Osteoblast (primary cell): ENCODE measurements at places on chromosomes 12 and 14.

- no peak for DNase-seq
These were observed 1541.7 kb upstream of the FLRT2 start for GRCh38 chr14:83988275-83988674.

GRCh38 chr12:12901158-12901791 is 9.9 kb downstream of the GPRC5A start:
- DNase-seq: peak; percentile 86

DNA sequence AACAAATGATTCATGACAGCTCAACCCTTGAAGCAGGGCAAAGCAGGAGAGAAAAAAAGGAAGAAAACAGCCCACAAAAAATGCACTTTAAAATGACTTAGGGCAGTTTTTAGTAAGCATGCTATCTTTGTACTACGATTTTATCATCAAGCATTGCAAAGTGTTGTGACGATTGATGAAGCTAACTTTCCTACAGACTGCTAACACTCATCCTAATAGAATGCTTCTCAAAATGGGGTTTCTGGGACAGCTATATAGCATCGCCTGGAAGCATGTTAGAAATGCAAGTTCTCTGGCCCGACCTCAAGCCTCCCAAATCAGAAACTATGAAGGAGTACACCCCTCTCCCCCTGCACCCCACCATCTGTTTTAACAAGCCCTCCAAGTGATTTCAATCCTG is 256.4 kb downstream of the SSPN start:
- no peak for DNase-seq

- no peak for DNase-seq
These were observed 142.5 kb downstream of the MSRB3 start for GRCh38 chr12:65420941-65421340.

DNA sequence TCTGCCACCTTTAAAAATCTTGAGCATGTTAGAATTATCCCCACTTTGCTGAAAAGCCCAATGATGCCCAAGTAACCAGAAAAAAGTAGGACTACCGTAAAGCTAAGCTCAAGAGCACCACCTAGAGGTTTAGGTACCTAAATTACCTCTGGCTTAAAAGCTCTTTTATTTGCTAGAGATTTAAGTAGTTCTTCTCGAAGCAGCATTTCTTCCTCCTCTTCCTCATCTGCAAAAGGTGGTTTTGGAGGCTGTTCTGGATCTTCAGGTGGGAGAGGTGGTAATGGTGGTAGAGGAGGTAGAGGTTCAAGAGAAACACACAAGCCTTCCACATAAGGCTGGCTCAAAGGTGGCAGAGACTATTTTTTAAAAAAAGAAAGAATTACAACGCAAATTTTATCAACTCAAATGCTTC is 26.9 kb downstream of the ZFC3H1 start:
- peak; percentile 56 for DNase-seq

GRCh38 chr12:77608271-77608824 is 222.3 kb upstream of the NAV3 start:
- DNase-seq: no peak

DNA sequence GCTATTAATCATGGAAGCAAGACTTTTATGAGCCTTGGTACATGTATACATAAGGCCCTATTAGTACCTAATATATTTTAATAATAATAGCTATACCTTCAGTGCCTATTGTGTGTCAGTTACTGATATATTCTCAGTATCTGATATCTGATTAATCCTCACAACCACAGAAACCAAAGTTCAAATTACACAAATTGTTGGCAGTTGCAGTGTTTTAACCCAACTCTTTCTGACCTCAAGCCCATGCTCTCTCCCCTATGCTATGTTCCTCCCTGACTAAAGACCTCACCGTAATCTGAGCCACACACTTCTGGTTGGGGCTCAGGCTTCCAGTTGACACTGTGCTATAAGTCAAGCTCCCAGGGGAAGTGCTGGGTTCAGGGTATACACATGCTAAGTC is 214.4 kb downstream of the SPTSSA start:
- no peak for DNase-seq

DNA sequence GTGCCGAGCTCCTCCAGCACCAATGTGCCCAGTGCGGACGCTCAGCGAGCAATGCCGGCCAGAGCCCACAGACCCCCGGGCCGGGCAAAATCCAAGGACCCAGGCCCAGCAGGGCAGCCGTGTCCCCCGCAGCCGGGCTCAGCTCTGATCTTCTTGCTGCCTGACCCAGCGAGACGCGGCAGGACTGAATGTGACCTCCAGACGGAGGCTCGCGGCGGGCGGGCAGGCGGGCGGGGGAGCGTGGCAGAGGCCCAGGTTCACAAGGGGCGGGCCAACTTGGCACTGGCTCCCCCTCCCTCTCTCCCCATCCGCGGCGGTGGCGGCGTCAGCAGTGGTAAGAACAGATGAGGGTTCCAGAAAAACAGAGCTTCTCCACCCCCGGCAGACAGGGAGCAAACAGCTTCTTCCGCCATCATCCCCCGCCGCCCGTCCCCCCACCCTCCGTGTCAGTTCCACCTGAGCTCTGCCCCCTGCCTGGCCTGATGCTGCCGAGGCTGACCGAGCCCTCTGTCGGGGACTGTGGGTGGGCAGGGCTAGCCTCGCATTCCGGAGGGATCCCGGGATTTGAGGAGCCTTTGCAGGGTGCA is 94.3 kb downstream of the RFLNA start:
- DNase-seq: peak; percentile 98

- no peak for DNase-seq
These were observed 108.2 kb downstream of the SYNE2 start for GRCh38 chr14:63960926-63961567.

GRCh38 chr12:113827539-113828114 is 138.5 kb downstream of the RBM19 start:
- DNase-seq: no peak

DNA sequence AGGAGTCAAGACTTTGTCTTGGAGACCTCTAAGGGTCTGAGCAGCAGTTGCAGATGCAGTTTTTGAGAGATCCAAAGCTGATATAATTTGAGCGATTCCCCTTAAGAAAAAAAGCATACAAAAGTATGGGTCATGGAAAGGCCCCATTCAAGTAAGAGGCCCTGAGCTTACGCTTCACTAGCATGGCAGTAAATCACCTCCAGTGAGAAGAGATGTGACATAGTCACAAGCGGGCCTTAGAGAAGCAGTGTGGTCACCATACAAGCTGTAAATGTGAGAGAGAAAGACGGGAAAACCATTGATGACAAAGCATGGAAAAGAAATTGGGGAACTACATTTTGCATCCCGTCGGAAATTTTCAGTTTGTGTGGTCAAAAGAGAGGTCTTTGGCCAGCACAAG is 70.6 kb upstream of the GSC start:
- no peak for DNase-seq

DNA sequence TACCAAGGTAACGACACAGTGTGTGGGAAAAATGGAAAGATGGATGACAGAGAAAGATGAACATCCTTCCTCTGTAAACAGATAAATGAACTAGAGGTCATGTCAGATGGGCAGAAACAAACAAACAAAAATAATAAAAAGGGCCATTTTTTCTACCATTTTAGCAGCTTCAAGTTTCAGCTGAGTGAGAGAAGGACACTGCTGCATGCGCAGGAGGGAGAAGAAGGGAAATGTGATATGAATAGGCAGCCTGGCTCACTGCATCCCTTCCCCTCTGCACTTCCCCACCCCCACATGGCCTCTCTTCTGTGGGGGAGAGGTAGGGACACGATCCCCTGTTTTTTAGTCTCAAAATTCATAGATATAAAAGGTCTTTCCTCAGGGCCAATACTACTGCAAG is 492.0 kb downstream of the NELL2 start:
- no peak for DNase-seq

- DNase-seq: no peak
These were observed 23.1 kb upstream of the NKX2-8 start for GRCh38 chr14:36605506-36605857.

GRCh38 chr12:51521554-51522276 is 69.3 kb upstream of the SCN8A start:
- DNase-seq: no peak

DNA sequence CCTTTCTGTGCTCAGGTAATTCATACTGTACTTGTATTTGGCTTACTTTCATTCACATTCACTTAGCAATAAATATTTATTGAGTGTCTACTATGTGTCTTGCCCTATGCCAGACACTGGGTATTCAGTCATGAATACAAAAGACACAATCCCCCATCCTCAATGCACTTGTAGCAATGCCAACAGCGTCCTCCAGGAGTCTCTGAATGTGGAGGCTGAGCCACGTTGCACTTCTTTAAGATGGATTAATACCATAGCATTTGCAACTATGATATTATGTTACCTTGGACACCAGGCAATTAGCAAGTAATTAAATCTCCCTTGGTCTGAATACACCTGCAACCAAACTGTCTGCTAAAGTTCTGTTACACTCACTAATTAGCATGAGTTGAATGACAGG is 58.8 kb downstream of the OTX2 start:
- DNase-seq: no peak

DNA sequence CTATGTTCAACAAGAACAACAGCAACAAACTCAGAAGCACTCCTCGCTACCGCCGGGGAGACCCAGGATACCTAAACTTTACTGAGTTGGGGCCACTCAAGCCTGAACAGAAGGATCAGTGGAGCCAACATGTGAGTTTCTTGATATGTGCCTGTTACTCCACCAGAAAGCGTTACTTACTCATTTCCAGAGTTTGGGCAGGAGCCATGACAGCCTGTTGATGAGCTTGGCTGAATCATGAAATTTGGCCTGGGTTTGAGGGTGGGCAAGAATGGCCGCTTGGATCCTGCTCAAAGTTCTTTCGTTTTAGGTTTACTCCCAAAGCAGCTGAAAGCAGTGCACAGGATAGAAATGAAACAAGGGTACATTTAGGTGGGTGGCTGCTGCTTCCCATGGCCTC is 12.0 kb upstream of the GALNT6 start:
- peak; percentile 38 for DNase-seq

GRCh38 chr14:56858422-56858821 is 48.1 kb upstream of the OTX2 start:
- no peak for DNase-seq

GRCh38 chr12:24947541-24948419 is 1.1 kb downstream of the BCAT1 start:
- DNase-seq: no peak

GRCh38 chr14:73729556-73730265 is 15.5 kb upstream of the PNMA1 start:
- no peak for DNase-seq

DNA sequence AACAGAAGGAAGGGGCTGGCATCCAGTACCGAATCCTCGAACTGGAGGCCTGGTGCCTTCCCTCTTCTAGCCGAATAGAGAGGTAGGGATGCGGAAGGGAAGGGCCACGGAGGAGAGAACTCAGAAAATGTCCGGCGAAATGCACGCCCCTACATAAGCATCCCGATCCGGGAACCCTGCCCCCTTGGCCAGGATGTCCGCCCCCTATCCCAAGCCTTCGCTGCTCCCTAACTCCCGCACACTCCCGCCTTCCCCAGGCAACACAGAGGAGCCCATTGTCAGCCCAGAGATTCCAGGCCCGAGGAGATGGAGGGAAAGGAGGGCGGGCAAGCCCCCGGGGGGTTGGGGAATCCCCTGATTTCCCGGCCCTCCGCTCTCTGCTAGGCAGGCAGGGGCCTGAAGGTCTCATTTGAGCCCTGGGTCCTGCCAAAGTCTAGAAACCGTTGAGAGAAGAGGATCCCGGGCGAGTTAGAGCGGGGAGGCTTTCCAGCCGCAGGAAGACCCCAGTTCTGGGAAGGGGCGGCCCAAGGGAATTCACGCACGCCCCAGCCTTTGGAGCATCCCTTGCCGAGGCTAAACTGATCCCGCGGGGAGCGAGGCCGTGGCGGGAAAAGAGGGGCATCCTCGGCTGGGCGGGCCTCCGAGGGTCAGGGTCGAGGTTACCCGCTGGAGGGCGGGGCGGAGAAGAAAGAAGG is 569 bp upstream of the ARHGEF40 start:
- DNase-seq: peak; percentile 88

DNA sequence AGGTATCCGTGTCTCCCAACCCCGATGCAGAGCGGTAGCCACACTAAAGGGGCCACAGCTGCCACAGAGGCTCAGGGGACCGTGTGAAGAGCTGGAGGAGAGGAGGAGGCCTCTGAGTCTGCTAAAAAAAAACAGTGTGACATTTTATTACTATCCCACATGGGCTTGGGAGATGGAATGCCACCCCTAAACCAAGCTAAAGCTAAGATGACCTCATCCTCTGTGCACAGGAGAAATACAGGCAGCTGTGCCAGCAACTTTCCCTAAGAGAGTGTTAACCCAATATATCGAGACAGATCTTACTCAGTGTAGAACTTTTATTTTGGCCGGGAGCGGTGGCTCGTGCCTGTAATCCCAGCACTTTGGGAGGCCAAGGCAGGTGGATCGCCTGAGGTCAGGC is 18.0 kb downstream of the BCL2L14 start:
- no peak for DNase-seq

DNA sequence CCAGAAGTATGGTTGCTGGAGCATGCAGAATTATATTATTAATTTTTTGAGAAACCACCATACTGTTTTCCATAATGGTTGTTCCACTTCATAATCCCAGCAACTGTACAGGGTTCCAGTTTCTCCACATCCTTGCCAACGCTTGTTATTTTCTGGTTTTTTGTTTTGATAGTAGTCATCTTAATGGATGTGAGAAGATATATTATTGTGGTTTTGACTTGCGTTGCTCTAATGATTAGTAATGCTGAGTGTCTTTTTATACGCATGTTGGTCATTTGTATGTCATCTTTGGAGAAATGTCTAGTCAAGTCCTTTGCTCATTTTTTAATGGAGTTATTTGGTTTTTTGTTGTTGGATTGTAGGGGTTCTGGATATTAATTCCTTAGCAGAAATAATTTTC is 58.1 kb downstream of the DAAM1 start:
- no peak for DNase-seq
